ENCODE measurements at places on chromosomes 16 and 17.
A peak's percentile ranks its signal among the peaks of the same experiment; 100 is the strongest.

DNA sequence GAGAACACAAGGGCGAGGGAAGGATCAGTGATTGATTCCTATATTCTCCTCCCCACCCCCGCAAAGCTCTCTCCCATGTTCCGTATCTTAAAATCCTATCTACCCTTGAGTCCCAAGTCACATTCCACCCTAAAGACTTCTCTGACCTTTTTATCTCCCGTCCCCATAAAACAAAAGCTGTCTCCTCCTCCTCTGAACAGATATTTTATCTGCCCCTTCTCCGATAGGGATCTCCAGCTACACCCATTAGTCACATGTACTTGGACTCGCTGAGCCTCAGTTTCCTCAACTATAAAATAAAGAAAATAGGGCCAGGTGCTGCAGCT lies 12.8 kb downstream of the GGA2 start:
- no peak for DNase-seq

DNA sequence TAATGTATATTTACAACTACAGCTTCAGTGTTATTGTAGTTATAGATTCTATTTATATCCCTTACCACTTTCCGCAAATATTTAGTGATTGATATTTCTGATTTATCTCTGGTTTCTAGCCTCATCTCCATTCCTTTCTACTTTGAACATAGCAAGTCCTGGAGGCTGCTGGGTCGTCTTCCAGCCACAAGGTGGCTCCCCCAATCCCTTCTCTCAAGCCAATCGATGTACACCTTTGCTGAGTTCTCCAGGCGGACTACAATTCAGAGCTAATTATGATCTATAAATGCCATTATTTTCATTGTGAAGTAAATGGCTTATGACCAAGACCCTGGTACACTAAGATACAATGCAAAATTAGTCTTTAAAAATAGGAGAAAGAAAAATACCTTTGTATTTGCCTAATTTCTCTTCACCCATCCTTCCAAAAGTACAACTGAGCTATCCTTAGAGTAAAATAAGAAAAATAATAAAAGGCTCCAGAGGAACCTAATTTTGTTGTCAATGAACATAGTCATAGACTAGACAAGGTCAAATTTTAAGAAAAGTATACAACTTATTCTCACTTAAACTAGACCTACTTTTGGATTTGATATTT lies 122.1 kb downstream of the SKAP1 start:
- DNase-seq: peak; percentile 63

- DNase-seq: no peak
Observed at GRCh38 chr17:75475851-75476250, 19.4 kb downstream of the TMEM94 start.

DNA sequence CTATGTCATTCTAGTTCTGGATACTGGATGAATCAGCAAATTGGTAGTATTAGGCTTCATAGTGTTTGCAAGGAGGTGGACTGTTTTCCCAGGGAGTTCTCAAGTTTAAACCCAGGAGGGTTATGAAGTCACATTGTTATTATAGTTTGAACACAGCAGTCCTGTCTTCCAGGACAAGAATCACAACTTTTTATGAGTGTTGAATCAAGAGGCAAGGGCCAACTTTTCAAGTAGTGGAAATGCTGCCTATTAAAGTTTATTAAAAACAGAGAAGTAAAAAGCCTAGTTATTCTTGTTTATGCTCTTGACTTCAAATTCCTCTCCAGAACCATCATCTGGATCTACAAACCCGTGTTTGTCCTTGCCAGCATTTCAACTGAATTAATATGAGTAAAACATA lies 86.3 kb upstream of the GOT2 start:
- DNase-seq: no peak

GRCh38 chr16:24689128-24689527 lies 40.3 kb upstream of the TNRC6A start:
- DNase-seq: peak; percentile 15

- no peak for DNase-seq
Observed at GRCh38 chr17:1073241-1073962, 76.5 kb downstream of the TIMM22 start.

GRCh38 chr17:28973425-28973824 lies 22.1 kb upstream of the PHF12 start:
- DNase-seq: no peak

- DNase-seq: no peak
Observed at GRCh38 chr17:33055171-33055611, 63.5 kb downstream of the SPACA3 start.

DNA sequence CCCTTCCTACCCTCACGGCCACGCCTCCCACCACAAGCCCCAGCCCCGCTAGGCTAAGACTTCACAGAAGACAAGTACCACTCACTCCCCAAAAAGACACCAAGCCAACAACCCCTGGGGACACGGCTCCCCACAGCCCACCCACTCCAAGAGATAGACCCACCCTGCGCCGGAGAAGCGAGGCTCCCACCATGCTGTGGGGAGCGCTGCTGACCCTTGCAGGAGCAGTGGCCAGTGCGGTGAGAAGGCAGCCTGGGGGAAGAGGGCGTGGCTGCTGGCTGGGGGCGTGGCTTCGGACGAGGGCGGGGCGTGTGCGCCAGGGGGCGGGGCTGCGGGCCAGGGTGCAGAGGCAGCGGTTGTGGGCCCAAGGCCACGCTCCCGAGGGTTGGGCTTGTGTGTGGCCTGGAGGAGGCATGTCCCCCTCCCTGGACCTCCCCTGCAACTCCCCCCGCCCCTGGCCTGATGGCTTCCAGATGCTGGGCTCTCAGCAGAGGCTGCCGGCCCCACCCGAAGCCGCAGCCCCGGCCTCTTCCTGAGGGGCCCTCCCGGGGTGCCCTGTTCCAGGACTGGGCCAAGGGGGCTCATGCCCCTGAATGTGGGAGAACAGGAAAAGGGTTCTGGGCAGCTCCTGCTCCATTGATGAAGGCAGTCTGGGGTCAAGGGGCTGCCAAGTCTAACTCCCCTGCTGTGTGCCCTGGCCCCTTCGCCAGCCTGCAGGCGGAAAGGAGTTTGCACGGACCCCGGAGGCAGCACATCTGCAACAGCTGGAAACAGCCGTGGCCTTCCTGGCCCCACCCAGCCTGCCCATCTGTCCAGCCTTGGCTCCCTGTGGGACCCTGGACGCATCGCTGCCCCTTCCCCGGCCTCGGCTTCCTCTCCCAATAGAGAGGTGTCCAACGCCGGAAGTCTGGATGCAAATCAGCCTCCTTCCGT lies 9.1 kb downstream of the TFAP4 start:
- no peak for DNase-seq

- peak; percentile 45 for DNase-seq
Observed at GRCh38 chr17:72419866-72420774, 299.3 kb downstream of the SOX9 start.

GRCh38 chr17:6487251-6488007 lies 43.2 kb downstream of the PIMREG start:
- DNase-seq: no peak

DNA sequence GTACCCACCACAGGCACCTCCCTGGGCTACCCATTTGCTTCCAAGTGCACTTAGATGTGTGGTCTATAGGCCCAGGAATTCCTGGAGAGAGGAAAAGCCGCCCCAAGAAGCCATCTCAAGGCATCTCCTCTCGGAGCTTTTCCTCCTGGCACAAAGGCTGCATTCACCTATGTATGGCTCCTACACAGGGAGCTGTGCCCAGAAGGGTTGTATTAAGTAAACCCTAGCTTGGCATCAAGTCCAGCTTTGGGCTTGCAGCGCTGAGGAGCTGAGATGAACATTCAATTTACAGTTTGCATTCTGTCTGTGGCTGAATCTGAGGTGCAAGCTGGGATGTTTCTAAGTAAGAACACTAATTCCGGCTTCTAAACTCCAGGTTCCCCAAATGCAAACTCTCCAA lies 81.3 kb downstream of the CDYL2 start:
- no peak for DNase-seq

GRCh38 chr16:67149276-67150046 lies 1.3 kb downstream of the B3GNT9 start:
- no peak for DNase-seq

GRCh38 chr17:882827-883585 lies 96.6 kb downstream of the NXN start:
- no peak for DNase-seq

- no peak for DNase-seq
Observed at GRCh38 chr16:89104930-89105571, 11.4 kb downstream of the ACSF3 start.

DNA sequence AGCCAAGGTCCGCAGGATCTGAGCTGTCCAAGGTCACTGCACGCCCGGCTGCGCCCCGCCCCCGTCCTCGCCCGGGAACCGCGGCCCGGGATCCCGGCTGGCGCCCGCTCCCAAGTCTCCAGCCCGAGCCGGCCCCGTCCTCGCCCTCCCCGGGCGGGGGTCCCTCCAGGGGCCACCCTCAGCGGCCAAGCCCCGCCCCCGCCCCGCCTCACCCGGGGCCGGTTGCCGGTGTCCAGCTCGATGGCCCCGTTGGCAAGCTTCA lies 216 bp downstream of the VPS9D1 start:
- peak; percentile 37 for DNase-seq

- peak; percentile 41 for DNase-seq
Observed at GRCh38 chr17:55327225-55328088, 62.7 kb downstream of the HLF start.

DNA sequence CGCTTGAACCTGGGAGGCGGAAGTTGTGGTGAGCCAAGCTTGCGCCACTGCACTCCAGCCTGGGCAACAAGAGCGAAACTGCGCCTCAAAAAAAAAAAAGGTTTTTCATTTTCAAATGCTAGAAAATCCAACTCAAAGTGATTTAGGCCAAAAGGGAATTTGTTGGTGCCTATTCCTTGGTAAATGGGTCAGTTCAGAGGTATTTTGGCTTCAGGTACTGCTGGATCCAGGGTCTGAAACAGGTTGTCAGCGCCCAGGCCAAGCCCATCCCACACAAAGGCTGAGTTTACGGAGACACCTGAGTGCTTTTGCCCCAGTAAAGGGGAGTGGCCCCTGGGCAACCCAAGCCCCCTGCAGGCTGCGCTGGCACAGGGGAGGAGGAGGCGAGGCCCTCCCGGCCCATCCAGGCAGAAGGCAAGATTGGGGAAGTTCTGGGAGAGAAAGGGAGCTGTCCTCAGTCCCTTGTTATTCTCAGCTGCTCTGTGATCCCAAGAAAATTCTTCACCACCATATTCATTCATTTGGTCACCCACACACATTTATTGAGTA lies 8.5 kb upstream of the JPH3 start:
- DNase-seq: no peak

GRCh38 chr16:72937360-72937759 lies 110.6 kb downstream of the ZFHX3 start:
- DNase-seq: no peak

All from LoVo (cell line).